ENCODE measurements at places on chromosomes 5 and 9. TPM values are rescaled to one million over a fixed set of nuclear protein-coding genes. Genes with fewer than 3 reads are reported as not detected.

Gene EQTN
- total RNA-seq, result not detected

Gene BTNL8
- total RNA-seq, result 0.41 TPM

Gene NEURL1B
- 37.1 TPM for total RNA-seq

Gene TMEM245
- 95.1 TPM for total RNA-seq

Gene PCDHA12
- total RNA-seq, result not detected

Gene FOXE1
- total RNA-seq, result not detected

Gene ZNF366
- total RNA-seq, result 8.7 TPM

Gene SLC34A1
- total RNA-seq, result not detected

Gene IFNB1
- not detected for total RNA-seq

Gene UAP1L1
- total RNA-seq, result 13.6 TPM

Gene PLPP6
- total RNA-seq, result 2.3 TPM

Gene CNTNAP3B
- total RNA-seq, result 6.8 TPM

Gene ISOC1
- total RNA-seq, result 120 TPM

Gene PRSS3
- not detected for total RNA-seq

Gene TMEFF1
- total RNA-seq, result 0.14 TPM

Gene NUTM2G
- total RNA-seq, result not detected

Gene SUSD3
- 1.7 TPM for total RNA-seq

Gene DRD1
- not detected for total RNA-seq

Gene RGP1
- 29.0 TPM for total RNA-seq

Gene GABRA6
- total RNA-seq, result not detected

Gene ANKRD34B
- total RNA-seq, result not detected

Gene DNAI1
- not detected for total RNA-seq

Gene WDR38
- not detected for total RNA-seq

Gene CCDC112
- total RNA-seq, result 5.1 TPM

Gene TRPM3
- total RNA-seq, result not detected

Gene PRDM9
- not detected for total RNA-seq

Gene CCDC152
- 1.4 TPM for total RNA-seq

Gene FAXDC2
- 27.6 TPM for total RNA-seq

Gene CAMK4
- 0.11 TPM for total RNA-seq

Gene OR2K2
- not detected for total RNA-seq

Gene SLC36A2
- total RNA-seq, result 0.60 TPM

All from Right ventricle myocardium inferior (tissue), 1 donor.